GM23338 (cell line): ENCODE measurements at places on chromosomes 1 and 21. TPM values are rescaled to one million over a fixed set of nuclear protein-coding genes. Genes with fewer than 3 reads are reported as not detected.

DNA sequence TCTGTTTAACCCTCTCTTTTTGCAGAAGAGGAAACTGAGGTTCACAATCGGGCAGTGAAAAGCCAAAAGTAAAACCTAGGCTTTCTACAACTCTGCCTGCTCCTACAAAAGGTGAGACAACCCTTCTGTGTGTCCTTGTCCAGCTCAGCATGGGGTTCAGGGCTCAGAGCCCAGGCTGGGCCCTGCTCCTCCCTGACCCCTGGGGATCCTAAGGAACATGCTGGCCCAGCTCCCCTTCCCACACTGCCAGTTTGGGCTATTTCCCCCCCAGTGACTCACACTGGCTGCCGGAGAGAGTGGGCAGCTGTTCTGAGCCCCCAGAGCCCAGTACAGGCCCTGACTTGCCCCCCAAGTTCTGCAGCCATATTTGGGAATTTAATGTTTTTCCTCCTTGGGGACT, 8.9 kb downstream of the FAM229A start:
- DNase-seq: no peak
- peaks cover 20% of the 10 kb centered on the region for H3K27me3 ChIP-seq
- H3K4me3 ChIP-seq: no peak overlapping the region
- no peaks in the 10 kb centered on the region for H3K36me3 ChIP-seq

DNA sequence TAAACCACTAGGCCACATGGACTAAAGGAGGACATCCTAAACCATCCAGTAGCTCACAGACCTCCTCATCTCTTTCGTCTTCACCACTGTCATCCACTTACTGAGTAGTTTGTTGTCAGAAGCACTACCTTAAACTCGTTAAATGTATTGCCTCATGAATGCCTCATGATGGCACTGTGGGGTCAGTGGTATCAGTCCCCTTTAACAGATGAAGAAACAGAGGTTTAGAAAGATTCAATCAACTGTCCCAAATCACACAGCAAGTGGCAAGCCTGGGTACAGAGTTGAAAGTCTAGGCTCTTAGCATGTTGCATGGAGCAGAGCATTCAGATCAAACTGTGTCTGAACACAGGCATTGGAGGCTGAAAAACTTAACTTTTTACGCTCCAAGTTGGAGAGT, 183.6 kb upstream of the KIAA0040 start:
- no peaks in the 10 kb centered on the region for H3K27me3 ChIP-seq
- peaks cover 10% of the 10 kb centered on the region; the same call in 1 of the 2 replicates for H3K4me1 ChIP-seq
- H3K4me3 ChIP-seq: no peak overlapping the region
- no peak overlapping the region for H3K27ac ChIP-seq
- DNase-seq: peak; percentile 67

AIRE gene
- not detected in 2 replicates for polyA plus RNA-seq

- H3K4me1 ChIP-seq: peaks cover 13% of the 10 kb centered on the region; the same call in 1 of the 2 replicates
- no peak overlapping the region for H3K4me3 ChIP-seq
- no peak for DNase-seq
- H3K36me3 ChIP-seq: no peaks in the 10 kb centered on the region
- peak overlapping the region; percentile 78 for H3K27ac ChIP-seq
These were observed 43.6 kb downstream of the GNB1 start for GRCh38 chr1:1847061-1847850.

DNA sequence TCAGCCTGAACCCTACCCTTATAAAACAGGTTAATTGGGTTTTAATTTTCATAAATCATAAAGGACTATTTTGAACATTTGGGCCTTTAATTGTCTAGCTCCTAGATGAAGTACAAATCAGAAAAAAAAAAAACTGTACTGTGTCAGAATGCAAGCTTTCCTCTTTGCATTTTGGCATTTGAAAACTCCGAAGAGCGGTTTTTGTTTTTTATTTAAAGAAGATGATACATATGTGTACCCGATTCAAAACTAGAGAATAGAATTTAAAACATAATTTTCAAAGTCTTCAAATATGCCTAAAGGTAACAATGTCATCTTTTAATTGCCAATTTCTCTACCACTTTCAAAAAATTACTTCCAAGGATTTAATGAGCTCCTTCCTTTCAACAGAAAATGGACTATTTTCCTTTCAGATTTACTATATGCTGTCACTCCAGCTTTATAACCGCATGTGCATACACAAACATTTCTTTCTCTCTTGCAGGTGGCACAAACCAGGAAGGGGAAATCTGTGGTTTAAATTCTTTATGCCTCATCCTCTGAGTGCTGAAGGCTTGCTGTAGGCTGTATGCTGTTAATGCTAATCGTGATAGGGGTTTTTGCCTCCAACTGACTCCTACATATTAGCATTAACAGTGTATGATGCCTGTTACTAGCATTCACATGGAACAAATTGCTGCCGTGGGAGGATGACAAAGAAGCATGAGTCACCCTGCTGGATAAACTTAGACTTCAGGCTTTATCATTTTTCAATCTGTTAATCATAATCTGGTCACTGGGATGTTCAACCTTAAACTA, 33.7 kb downstream of the MRPL39 start:
- H3K4me1 ChIP-seq: peaks cover 7% of the 10 kb centered on the region; the same call in 1 of the 2 replicates
- no peak overlapping the region for H3K27ac ChIP-seq
- no peaks in the 10 kb centered on the region for H3K27me3 ChIP-seq

DNA sequence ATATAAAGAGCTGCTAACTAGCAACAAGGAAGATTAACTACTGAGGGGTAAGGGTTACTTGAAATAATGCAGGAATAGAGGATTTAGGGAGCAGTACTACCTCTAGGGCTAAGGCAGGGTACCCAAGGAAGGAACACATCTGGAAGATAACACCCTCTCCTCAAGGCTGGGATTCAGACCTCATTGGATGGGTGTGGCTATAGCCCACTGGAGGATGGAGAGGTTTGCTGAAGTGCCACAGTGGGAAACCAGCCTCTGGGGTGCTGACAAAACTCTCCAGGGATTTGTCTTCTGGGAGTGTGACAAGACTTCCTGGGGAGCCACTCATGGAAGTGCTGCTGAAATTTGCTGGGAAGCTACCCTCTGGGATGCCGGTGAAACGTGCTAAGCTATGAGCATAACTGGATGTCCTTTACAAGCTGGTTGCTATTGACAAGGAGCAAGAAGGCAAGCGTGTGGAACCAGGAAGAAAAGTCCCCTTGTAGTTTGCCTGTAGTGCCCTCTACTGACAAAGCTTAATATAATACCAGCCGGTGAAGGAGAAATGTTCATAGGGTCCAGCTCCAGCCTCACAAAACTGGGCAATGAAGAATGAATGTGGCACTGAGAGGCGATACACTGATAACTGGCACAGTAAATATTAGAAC, 122.8 kb upstream of the USP24 start:
- no peaks in the 10 kb centered on the region for H3K4me1 ChIP-seq
- H3K4me3 ChIP-seq: no peak overlapping the region
- DNase-seq: peak; percentile 79
- H3K27me3 ChIP-seq: no peaks in the 10 kb centered on the region
- H3K36me3 ChIP-seq: no peaks in the 10 kb centered on the region

DNA sequence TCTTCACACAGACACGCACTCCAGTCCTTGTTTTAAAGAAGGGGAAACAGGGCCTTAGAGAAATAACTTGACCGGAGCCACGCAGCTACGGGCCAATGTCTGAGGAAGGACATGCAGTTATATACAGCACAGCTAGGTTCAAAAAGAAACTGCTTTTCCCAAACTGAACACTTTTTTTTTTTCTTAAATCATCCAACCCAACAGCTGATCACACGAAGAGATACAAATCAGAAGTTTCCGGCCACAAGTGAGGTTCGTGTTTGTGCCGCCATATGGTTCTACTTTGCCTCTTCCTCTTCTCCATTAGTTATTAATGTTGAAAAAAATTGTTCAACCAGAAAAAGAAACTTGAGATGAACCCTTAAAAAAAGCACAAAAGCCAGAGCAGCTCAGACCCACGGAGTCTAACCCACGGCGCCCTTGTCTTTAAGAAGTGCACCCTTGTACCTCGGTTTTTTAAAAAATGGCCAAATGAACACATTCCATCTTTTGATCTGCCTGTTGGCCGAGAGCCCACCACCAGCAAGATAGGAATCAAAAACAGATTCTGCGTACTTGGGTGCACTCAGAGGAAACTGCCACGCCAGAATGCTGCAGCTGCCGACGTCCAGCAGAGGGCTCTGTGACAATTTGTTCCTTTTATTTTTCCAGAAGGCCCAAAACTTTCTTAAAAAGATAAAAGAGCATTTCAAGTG, 78.9 kb downstream of the SLC66A1 start:
- H3K27me3 ChIP-seq: no peaks in the 10 kb centered on the region
- peak; percentile 55 for DNase-seq
- no peaks in the 10 kb centered on the region for H3K36me3 ChIP-seq
- no peak overlapping the region for H3K27ac ChIP-seq

- H3K4me3 ChIP-seq: no peak overlapping the region
- H3K36me3 ChIP-seq: no peaks in the 10 kb centered on the region
- H3K27me3 ChIP-seq: peaks cover 29% of the 10 kb centered on the region; the same call in 1 of the 2 replicates
- H3K27ac ChIP-seq: no peak overlapping the region
- peaks cover 20% of the 10 kb centered on the region for H3K4me1 ChIP-seq
These were observed 1.8 kb upstream of the ISG15 start for GRCh38 chr1:1011396-1011949.

KCNE2 gene
- polyA plus RNA-seq: 0.49 and 0.55 TPM in 2 replicates

TAS1R1 gene
- polyA plus RNA-seq: 0.19 TPM in 1 of 2 replicates, not detected in the other

GRCh38 chr1:248751142-248751541, 4.4 kb downstream of the LYPD8 start:
- H3K27me3 ChIP-seq: no peaks in the 10 kb centered on the region
- no peaks in the 10 kb centered on the region for H3K36me3 ChIP-seq
- DNase-seq: no peak
- no peak overlapping the region for H3K27ac ChIP-seq
- H3K4me3 ChIP-seq: no peak overlapping the region

DNA sequence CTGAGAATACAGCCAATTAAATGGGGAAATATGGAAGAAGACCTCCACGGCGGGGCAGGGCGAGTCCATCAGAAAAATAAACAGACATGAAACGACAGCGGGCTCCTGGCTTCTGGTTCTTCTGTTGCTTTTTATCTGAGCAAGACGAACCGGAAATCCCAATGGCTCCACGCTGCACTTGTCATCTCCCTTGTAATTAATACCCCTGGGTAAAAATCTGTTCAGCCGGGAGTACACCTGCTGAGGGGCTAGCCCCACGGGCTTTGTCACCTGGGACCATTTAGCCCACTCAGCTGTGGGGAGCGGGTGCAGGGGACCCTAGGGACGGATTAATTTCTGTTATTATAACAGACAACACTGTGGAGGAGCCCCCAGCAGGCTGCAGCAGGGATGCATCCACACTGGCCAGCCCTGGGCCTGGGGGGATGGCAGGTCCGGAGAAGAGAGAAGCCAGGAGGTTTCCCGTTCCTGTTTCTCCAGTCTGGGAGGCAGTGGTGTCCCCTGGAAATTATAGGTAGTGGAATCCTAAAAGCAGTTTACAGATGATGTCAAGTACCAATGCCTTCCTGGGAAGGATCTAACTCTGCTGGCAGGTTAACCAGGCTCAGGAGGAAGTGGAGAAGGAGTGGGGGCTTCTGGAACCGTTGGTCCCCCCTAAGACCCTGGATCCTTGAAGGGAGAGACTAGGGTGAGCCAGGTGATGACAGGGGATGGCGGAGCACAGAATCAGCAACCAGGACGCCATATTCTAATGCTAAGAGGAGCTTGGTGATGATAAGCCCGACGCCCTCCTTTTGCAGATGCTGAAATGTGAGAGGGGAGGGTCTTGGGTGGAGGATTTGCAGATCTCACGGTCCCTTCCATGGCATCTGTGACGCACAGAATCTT, 566.1 kb downstream of the PTPRU start:
- no peaks in the 10 kb centered on the region for H3K36me3 ChIP-seq
- no peaks in the 10 kb centered on the region for H3K4me1 ChIP-seq
- no peak for DNase-seq

MTMR11 gene
- 2.1 and 3.6 TPM in 2 replicates for polyA plus RNA-seq

MUL1 gene
- 8.1 and 8.9 TPM in 2 replicates for polyA plus RNA-seq

DNA sequence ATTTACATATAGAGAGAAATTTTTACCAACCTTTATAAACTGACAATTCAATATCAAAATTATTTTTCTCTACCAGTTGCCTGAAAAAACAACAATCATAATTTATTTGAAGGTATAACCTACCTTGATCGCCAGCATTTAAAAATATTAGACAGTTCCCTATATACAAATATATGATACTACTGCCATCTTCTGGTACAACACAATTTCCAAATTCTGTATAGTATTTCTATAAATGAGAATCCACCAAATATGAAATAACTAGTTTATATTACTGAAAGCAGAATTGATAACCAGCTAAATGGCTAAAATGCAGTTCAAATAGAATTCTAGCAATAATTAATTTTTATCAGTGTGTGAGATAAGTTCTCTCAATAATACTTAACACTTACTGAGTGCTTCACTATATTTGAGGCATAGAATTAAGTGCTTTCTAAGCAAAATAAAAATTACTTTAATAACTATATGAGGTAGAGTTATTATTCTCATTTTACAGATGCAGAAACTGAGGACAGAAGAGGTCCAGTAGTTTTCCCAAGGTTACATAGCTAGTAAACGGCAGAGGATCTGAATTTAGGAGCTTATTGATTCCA, 75.6 kb downstream of the PIGK start:
- no peak overlapping the region for H3K4me3 ChIP-seq
- no peaks in the 10 kb centered on the region for H3K36me3 ChIP-seq
- no peaks in the 10 kb centered on the region for H3K4me1 ChIP-seq

CD1E gene
- not detected in 2 replicates for polyA plus RNA-seq

MRPS6 gene
- polyA plus RNA-seq: 232 and 242 TPM in 2 replicates

DNA sequence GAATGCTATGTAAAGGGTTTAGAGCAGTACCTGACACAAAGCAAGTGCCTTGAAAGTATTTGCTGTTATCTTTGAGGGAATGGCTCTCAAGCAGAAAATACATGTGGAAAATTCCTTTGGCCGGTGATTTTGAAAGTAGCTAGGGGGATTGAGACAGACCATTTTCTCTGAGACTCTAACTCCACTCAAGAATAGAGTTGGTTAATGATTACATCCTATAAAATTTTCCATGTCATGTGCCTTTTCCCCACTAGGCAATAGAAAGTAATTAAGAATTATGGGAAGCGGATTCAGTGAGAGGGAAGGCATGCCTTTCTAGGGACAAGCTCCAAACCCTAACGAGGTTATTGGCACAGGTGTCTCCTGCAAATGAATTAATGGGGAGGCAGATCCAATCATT, 276.0 kb downstream of the GPATCH2 start:
- H3K27me3 ChIP-seq: no peaks in the 10 kb centered on the region
- H3K4me1 ChIP-seq: no peaks in the 10 kb centered on the region
- no peak for DNase-seq
- no peaks in the 10 kb centered on the region for H3K36me3 ChIP-seq

BATF3 gene
- 7.8 and 8.6 TPM in 2 replicates for polyA plus RNA-seq

- no peak overlapping the region for H3K4me3 ChIP-seq
- no peak overlapping the region for H3K27ac ChIP-seq
- no peaks in the 10 kb centered on the region; the same call in 1 of the 2 replicates for H3K4me1 ChIP-seq
- no peaks in the 10 kb centered on the region for H3K27me3 ChIP-seq
- DNase-seq: no peak
These were observed 14.9 kb downstream of the TMEM51 start for GRCh38 chr1:15168479-15168878.

ATP1A2 gene
- 4.9 and 5.2 TPM in 2 replicates for polyA plus RNA-seq

ANGPTL3 gene
- 0.10 and 0.16 TPM in 2 replicates for polyA plus RNA-seq

DMBX1 gene
- 0.11 TPM in 1 of 2 replicates, not detected in the other for polyA plus RNA-seq

DNA sequence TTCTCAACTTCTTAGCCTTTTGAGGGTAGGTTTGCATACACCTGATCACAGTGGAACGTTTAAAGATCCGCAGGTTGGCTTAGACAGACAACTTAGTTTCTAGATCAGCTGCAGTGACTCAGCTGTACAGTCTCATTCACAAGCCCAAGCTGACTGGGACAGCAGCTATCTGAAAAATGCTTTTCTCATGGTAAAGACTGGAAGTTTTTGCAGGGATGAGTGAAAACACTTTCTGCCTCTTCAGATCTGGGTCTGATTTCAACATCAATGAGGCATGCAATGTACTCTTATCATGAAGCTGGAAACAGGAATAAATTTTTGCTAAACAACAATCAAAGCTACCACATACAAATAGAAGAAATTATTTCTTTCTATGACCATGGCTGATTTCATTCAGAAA, 61.1 kb upstream of the PTBP2 start:
- H3K4me1 ChIP-seq: no peaks in the 10 kb centered on the region
- no peaks in the 10 kb centered on the region for H3K27me3 ChIP-seq
- no peaks in the 10 kb centered on the region; the same call in 1 of the 2 replicates for H3K36me3 ChIP-seq
- no peak overlapping the region for H3K27ac ChIP-seq
- no peak overlapping the region for H3K4me3 ChIP-seq

LEPR gene
- polyA plus RNA-seq: 1.5 and 2.1 TPM in 2 replicates
